ENCODE measurements at places on chromosomes 3 and 15. TPM values are rescaled to one million over a fixed set of nuclear protein-coding genes. Genes with fewer than 3 reads are reported as not detected.

Gene CCDC14
- 52.5 TPM for polyA plus RNA-seq

Gene BLM
- 43.9 TPM for polyA plus RNA-seq

Gene PPP2R3A
- 4.5 TPM for polyA plus RNA-seq

Gene TMCC1
- 7.0 TPM for polyA plus RNA-seq

Gene ACP3
- polyA plus RNA-seq = 1.1 TPM

Gene RHO
- not detected for polyA plus RNA-seq

DNA sequence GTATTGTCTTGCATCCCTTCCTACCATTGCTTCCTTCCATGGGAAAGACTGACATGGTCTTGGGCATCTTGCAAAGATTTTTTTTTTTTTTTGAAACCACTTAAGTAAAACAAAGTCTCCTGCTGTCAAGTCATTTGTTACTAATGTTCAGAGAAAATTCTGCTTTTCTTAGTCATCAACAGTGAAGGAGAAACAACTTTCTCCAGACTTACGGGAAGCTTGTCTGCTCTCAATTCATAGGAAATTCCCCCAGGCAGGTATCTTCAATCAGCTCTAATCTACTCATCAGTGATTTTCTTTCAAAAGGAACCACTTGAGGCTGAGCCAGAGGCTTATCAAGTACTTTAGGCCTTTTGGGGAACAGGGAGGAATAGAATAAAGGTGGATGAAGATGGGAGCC lies 15.9 kb upstream of the DRD3 start:
- no peak overlapping the region for H3K4me3 ChIP-seq
- no peaks in the 10 kb centered on the region for H3K36me3 ChIP-seq
- no peaks in the 10 kb centered on the region for H3K4me1 ChIP-seq
- no peaks in the 10 kb centered on the region for H3K27me3 ChIP-seq
- DNase-seq = no peak

DNA sequence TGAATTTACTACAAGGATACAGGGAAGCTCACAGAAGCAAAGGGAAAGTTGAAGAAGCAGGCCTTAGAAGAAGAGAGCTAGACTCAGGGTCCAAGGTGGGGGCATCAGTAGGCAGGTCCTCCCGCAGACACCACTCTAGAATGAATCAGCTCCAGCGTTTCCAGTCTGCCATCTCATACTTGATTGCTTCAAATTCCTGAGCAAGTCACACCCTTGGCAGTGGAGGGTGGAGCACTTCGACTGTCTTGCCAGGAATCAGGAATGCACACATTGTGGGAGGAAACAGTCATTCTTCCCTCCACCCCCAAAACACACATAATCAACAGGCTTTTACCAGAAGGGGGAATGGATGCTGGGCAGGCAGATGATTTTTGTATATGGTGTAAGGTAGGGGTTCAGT lies 78.5 kb downstream of the CHCHD6 start:
- H3K27me3 ChIP-seq = no peaks in the 10 kb centered on the region
- H3K27ac ChIP-seq = peak overlapping the region; percentile 73
- H3K36me3 ChIP-seq = no peaks in the 10 kb centered on the region
- peak; percentile 19 for DNase-seq

GRCh38 chr3:170724599-170725280 lies 138.9 kb upstream of the SLC7A14 start:
- no peaks in the 10 kb centered on the region for H3K27me3 ChIP-seq
- no peak for DNase-seq
- H3K36me3 ChIP-seq = no peaks in the 10 kb centered on the region
- H3K4me1 ChIP-seq = peaks cover 9% of the 10 kb centered on the region

- 0 out of 2 replicates have a peak, but pooled peaks cover 5% of the 10 kb centered on the region for H3K4me1 ChIP-seq
- H3K4me3 ChIP-seq = no peak overlapping the region
- H3K27ac ChIP-seq = no peak overlapping the region
- no peaks in the 10 kb centered on the region for H3K36me3 ChIP-seq
- H3K27me3 ChIP-seq = no peaks in the 10 kb centered on the region
These were observed 346.2 kb downstream of the GRM7 start for GRCh38 chr3:7207125-7207524.

DNA sequence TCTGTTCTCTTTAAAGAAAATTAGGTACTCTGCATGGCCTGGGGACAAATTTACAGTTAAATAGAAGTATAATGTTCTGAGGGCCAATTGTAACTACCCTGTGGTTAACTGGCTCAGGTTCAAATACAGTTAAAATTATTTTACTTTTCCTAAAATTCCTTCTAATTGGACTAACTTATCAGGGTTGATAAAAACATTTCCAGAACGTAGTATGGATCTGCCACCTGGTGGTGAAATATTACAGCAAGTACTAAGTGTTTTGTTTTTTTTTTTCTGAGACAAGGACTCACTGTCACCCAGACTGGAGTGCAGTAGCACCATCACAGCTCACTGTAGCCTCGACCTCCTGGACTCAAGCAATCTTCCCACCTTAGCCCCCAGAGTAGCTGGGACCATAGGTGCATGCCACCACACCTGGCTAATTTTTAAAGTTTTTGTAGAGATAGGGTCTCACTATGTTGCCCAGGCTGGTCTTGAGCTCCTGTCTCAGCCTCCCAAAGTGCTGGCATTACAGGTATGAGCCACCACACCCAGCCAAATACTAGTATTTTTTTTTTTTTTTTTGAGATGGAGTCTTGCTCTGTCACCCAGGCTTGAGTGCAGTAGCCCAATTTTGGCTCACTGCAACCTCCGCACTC lies 29.2 kb downstream of the NEO1 start:
- peaks cover 11% of the 10 kb centered on the region for H3K4me1 ChIP-seq
- DNase-seq = peak; percentile 74
- H3K4me3 ChIP-seq = no peak overlapping the region
- no peaks in the 10 kb centered on the region for H3K27me3 ChIP-seq

GRCh38 chr15:27133249-27133648 lies 162.3 kb downstream of the GABRG3 start:
- no peak for DNase-seq
- no peak overlapping the region for H3K27ac ChIP-seq
- H3K27me3 ChIP-seq = no peaks in the 10 kb centered on the region
- no peaks in the 10 kb centered on the region for H3K36me3 ChIP-seq

- no peak overlapping the region for H3K27ac ChIP-seq
- H3K4me1 ChIP-seq = peaks cover 32% of the 10 kb centered on the region
- no peak for DNase-seq
- no peaks in the 10 kb centered on the region for H3K36me3 ChIP-seq
- H3K4me3 ChIP-seq = no peak overlapping the region
These were observed 3.4 kb downstream of the ANKRD28 start for GRCh38 chr3:15794303-15794771.

DNA sequence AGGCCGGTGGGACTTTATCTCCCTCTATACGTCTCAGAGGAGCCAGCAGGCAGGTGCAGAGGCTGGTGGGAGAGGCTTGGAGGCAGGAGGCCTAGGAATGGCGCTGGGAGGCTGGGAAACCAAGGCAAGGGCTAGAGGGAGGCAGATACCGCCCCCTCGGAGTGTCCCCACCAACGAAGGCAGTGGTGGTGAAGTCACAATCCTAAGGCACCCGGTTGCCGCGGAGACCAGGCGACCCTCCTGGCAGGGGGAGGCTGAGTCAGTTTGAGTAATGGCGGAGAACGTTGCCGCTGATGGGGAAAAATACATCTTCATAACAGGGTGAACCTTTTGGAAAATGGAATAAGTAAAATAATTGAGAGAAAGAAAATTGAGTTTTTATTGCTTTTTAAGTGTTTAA lies 29.9 kb upstream of the CACNA2D2 start:
- no peak overlapping the region for H3K4me3 ChIP-seq
- H3K36me3 ChIP-seq = no peaks in the 10 kb centered on the region
- peaks cover 22% of the 10 kb centered on the region for H3K27me3 ChIP-seq
- peaks cover 17% of the 10 kb centered on the region for H3K4me1 ChIP-seq
- H3K27ac ChIP-seq = no peak overlapping the region

DNA sequence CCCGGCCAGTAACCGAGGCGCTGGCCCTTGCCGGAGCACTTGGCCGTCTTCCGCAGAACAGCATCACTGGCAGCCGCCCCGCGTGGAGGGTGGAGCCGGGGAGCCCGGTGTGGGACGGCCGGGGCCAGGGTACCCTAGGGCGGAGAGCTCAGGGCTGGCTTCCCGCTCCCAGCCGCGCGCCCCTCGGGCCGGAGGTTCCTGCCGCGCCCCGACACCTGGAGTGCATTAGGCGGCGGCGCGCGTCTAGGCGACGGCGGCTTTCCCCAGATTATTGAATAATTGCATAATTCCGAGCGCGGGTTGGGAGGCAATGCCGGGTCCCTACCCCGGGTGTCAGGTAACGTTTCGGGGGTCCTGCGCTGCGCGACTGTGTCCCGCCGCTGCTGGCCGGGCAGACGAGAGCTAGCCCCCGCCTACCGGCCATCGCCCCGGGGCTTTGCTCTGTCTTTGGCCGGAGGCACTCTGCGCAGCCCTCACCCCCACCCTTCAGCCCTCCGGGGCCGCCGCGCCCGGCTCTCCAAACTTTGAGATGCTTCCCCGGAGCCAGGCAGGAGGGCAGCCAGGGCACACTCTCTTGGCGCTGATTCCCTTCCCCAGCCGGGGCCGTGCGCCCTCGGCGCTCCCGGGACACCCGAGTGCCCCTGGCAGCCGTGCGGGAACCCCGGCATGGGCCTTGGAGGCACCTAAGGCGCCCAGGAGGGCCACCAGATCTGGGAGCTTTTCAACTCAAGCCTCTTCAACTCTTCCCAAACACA lies 749 bp downstream of the ITGA11 start:
- H3K4me3 ChIP-seq = peak overlapping the region; percentile 76
- DNase-seq = peak; percentile 59
- H3K4me1 ChIP-seq = peaks cover 9% of the 10 kb centered on the region

DNA sequence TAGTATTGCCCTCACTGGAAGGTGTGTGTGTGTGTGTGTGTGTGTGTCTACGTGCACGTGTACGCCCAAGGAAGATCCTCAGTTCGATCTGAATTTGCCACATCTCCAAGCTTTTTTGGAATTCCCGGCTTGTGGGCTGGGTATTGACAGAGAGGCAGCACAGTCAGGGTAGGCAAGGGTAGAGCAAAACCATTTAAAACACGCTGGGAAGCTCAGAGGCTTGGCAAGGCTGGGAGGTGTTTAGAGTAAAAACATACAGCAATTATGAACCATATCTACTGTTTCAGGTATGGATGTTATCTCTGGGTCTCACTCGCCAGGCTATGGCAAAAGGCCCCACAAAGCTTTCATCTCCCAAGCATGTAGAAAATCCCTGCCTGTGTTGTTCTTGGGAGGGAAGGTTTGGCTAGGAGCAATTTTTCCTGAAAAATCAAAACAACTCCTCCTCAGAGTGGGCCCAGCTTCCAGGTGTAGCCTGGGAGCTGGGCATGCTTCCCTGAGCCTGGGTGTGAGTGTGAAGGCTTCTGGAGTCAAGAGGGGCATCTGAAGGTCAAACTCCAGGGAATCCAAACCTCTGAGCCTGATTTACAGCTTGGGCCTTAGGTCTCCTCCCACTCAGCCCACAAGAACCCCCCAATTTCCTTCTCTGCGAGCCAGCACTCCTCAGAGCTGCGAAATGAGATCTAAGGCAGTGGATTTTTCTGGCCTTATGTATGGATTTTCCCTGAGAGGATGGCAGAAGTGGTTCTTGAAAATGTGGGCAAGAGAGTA lies 244.8 kb upstream of the TPRG1 start:
- no peak for DNase-seq
- no peaks in the 10 kb centered on the region for H3K27me3 ChIP-seq
- no peaks in the 10 kb centered on the region for H3K4me1 ChIP-seq
- H3K36me3 ChIP-seq = no peaks in the 10 kb centered on the region

DNA sequence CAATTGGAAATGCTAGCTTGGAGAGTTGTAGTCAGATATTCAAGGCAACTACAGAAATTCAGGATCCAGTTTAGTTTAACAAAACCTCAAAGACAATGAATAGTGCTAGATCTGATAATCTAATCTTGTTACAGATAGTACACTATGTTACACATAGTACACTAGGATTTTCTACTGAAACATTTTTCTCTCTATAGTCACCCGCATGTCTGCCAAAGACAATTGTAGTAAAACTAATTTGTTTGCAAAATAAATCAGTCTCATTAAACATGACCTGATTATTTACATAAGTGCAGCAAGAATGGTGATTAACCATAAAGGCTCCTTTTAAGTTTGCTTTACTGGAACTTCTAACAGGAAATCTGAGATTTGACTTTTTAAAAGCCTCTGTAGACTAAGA lies 52.0 kb downstream of the ILDR1 start:
- no peak for DNase-seq
- H3K27me3 ChIP-seq = no peaks in the 10 kb centered on the region
- H3K36me3 ChIP-seq = peaks cover 5% of the 10 kb centered on the region
- peaks cover 4% of the 10 kb centered on the region for H3K4me1 ChIP-seq

GRCh38 chr3:150469931-150470740 lies 62.0 kb downstream of the TSC22D2 start:
- H3K4me3 ChIP-seq = no peak overlapping the region
- H3K36me3 ChIP-seq = no peaks in the 10 kb centered on the region
- H3K4me1 ChIP-seq = peaks cover 11% of the 10 kb centered on the region
- H3K27ac ChIP-seq = no peak overlapping the region

GRCh38 chr3:44906997-44907396 lies 32.6 kb downstream of the TGM4 start:
- no peak overlapping the region for H3K27ac ChIP-seq
- H3K36me3 ChIP-seq = no peaks in the 10 kb centered on the region
- no peaks in the 10 kb centered on the region for H3K4me1 ChIP-seq
- H3K4me3 ChIP-seq = no peak overlapping the region
- no peak for DNase-seq
- H3K27me3 ChIP-seq = no peaks in the 10 kb centered on the region

- no peaks in the 10 kb centered on the region for H3K27me3 ChIP-seq
- no peak for DNase-seq
- no peaks in the 10 kb centered on the region for H3K36me3 ChIP-seq
- peak overlapping the region; percentile 86 for H3K4me3 ChIP-seq
These were observed 1.9 kb downstream of the MINDY2 start for GRCh38 chr15:58773024-58773423.

GRCh38 chr3:144643771-144644198 lies 672.2 kb downstream of the DIPK2A start:
- H3K27me3 ChIP-seq = no peaks in the 10 kb centered on the region
- H3K27ac ChIP-seq = no peak overlapping the region
- no peaks in the 10 kb centered on the region for H3K36me3 ChIP-seq
- DNase-seq = no peak
- no peak overlapping the region for H3K4me3 ChIP-seq

DNA sequence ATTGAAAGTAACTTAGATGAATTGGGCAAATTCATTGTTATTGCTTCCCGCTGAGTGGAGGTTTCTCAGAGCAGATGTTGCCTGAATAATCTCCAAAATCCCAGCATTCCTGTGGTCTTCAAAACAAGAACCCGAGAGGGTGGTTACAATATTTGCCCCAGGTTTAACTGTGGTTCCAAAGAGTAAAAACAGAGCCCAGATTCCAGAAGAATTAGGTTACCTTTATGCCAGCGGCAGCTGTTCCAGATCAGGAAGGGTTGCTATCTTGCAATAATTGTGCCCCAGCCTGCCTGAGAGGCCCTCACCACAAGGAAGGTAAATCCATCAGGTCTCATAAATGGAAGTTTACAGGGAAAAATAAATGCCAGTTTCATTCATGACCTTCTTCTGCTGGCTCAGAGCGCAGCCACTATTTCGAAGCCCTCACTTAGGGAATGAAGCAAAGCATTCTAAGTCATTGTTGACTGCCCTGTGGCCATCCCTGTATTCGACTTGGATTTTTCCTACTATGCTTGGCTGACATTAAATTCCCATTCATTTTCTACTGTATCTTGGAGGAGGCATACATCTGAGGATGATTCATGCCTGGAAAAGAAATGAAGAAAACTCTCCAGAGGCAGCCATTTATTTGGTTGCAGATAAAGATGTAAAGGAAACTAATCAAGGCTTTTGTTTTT lies 54.6 kb downstream of the SSUH2 start:
- DNase-seq = no peak
- H3K36me3 ChIP-seq = no peaks in the 10 kb centered on the region
- H3K27ac ChIP-seq = no peak overlapping the region
- no peaks in the 10 kb centered on the region for H3K4me1 ChIP-seq
- H3K27me3 ChIP-seq = no peaks in the 10 kb centered on the region
- no peak overlapping the region for H3K4me3 ChIP-seq

Measured in GM23338 (cell line).